ENCODE measurements at places on chromosomes 16 and 17. TPM values are rescaled to one million over a fixed set of nuclear protein-coding genes. Genes with fewer than 3 reads are reported as not detected.

The RDM1 gene
- 1.1 TPM for total RNA-seq

- peak; percentile 93 for ATAC-seq
Measured at GRCh38 chr16:21638573-21638975, 13.8 kb downstream of the IGSF6 start.

DNA sequence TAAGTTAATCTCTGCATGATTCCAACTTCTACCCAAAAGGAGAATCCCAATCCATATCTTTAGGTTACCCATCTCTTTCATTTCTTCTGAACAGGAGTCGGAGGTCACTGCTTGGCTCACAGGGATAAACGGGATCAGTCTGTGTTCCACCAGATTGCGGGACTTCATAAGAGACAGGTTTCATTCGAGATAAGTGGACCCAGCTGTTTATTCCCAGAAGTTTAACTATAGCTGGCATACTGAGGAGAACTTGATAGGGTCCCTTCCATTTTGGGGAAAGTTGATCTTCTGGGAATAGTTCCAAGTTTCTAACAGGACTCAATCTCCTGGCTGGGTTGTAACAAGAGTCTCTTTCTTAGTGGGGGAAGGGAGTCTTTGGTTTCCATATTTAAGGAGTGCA is 45.4 kb upstream of the ARL4D start:
- ATAC-seq, result no peak

- peak; percentile 46 for ATAC-seq
Measured at GRCh38 chr17:77068915-77069314, 71.9 kb upstream of the SEC14L1 start.

- no peak for ATAC-seq
Measured at GRCh38 chr16:14489460-14489859, 140.6 kb downstream of the PARN start.

- ATAC-seq, result no peak
Measured at GRCh38 chr16:6157806-6158205, 1060.2 kb upstream of the EEF2KMT start.

GRCh38 chr16:87576171-87576570 is 26.1 kb upstream of the JPH3 start:
- no peak for ATAC-seq

GRCh38 chr17:58399974-58400373 is 17.4 kb downstream of the RNF43 start:
- peak; percentile 89 for ATAC-seq

- peak; percentile 59 for ATAC-seq
Measured at GRCh38 chr16:23374721-23375510, 72.8 kb downstream of the SCNN1B start.

Data from esophagus mucosa (tissue), 1 donor.